ENCODE measurements at places on chromosomes 5 and 9.

GRCh38 chr5:143890487-143890886, 78.5 kb downstream of the HMHB1 start:
- no peak for DNase-seq

DNA sequence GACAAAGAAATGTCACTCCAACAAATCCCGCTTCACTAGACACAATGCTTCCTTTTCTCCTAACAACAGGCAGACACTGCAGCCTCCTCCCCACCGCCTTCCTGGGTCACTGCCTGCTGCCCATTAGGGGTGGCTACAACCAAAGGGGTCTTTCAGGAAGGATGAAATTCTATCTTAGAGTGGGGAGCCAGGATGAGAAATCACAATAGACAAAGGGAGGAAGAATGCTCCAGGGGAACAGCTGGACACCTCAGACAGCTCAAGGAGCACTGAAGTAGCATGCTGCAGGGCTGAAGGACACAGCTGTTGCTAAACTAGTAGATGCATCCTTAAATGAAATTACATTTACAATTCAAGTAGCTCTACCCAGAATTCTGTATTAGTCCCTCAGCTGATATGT, 54.2 kb downstream of the PRELID2 start:
- DNase-seq: no peak

GRCh38 chr9:126623667-126624478, 10.1 kb downstream of the LMX1B start:
- no peak for DNase-seq

- no peak for DNase-seq
These were observed 13.2 kb upstream of the SLC25A48 start for GRCh38 chr5:135821061-135821801.

GRCh38 chr5:118033686-118034338, 954.5 kb downstream of the DTWD2 start:
- DNase-seq: no peak
